ENCODE measurements at places on chromosomes 1 and 21.

- no peak for DNase-seq
Measured at GRCh38 chr21:45644041-45644906, 749 bp downstream of the PCBP3 start.

- no peak for DNase-seq
Measured at GRCh38 chr1:200837931-200838571, 34.7 kb upstream of the GPR25 start.

GRCh38 chr1:231667896-231668506, 41.4 kb downstream of the DISC1 start:
- DNase-seq, result no peak

DNA sequence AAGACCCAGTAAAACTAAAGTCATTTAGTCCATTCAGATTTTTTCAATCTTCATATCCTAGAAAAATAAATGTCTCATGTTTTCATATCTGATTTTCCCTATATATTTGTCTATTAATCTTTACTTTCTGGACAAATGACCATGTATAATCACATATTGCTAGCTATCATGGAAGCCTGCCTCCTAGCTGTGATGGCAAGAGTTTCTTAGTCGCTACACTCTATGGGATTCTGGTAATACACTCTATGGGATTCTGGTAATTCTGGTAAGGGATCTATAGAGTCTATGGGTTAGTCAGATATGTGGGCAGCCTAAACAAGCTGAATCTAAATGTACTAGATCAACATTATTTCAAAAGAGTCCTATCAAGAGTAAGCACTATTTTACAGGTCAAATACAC, 198.7 kb upstream of the LHX8 start:
- no peak for DNase-seq

DNA sequence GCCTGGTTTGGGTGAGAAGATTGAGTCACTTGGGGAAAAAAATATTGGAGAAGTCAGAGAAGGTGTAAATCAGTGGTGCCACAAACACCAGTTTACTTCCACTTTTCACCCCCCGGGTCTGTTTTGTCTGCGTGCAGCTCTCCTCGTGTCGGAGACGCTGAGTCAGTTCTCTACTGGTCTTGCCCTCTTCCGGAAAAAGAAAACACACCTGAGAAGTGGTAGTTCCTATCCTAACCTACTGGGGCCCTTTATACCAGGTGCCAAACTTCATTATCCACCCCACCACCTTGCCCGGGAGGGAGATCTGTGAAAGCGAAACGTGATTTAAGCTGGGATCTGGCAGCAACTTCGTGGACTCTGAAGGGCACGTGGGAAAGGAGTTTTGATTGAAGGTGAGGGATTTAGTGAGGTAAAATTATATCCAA, 855 bp upstream of the IVNS1ABP start:
- peak; percentile 60 for DNase-seq

DNA sequence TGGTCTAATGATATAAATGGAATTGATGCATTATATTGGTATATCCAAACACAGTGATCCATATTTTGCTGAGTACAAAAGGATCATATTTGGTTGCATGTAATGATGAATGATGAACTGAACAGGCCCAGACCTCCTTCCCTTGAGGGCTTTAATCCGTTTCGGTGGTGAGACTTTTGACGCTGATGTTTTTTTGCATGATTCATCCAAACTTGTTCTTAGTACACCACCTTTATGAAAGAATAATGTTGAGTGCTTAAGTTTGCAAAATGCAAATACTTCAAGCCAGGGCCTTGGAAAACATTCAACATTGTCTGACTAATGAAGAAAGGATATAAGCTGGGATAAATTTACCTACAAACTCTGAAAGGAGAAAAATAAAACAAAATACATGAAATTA, 19.2 kb downstream of the HOOK1 start:
- DNase-seq, result no peak

DNA sequence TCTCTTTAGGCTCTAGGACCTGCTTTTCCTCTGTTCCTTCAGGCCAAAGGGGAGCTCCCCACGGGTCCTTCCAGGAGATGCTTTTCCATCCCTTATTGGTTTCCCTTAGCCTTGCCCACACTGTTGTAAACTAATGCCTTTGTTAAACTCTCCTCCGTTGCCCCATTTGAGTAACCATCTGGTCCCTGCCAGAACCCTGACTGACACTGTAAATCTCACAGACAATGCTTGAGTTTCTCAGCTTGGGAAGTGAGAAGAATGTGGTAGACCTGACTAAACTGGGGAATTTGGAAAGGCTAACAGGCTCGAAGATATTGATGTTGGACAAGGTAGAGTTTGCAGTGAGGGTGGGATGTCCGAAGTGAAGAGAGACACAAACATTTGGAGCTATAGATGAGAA, 11.4 kb downstream of the AKNAD1 start:
- DNase-seq, result no peak

DNA sequence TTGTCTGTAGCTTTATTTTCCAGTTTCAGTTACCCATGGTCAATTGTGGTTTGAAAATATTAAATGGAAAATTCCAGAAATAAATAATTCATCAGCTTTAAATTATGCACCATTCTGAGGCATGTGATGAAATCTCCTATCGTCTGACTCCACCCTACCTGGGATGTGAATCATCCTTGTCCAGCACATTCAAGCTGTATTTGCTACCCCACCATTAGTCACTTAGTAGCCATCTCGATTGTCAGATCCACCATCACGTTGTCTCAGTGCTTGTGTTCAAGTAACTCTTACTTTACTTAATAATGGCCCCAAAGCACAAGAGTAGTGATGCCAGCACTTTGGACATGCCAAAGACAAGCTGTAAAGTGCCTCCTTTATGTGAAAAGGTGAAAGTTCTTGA, 4.0 kb downstream of the STPG1 start:
- no peak for DNase-seq

DNA sequence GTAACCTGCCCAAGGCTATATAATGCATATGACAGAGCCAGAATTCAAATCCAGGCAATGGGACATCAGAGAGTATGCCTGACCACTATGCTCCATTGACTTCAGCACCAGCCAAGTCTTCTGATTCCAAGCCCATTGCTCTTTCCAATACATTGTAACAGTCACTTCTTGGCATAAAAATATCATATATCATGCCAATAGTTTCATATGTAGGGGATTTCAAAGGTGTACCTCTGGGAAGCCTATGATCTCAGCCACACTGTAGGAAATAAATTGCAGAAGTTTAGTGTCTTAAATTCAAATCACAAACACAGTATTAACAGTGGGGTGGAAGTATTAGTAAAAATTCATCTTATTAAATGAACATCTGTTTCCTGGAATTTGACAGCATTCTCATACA, 30.0 kb upstream of the ROR1 start:
- no peak for DNase-seq

DNA sequence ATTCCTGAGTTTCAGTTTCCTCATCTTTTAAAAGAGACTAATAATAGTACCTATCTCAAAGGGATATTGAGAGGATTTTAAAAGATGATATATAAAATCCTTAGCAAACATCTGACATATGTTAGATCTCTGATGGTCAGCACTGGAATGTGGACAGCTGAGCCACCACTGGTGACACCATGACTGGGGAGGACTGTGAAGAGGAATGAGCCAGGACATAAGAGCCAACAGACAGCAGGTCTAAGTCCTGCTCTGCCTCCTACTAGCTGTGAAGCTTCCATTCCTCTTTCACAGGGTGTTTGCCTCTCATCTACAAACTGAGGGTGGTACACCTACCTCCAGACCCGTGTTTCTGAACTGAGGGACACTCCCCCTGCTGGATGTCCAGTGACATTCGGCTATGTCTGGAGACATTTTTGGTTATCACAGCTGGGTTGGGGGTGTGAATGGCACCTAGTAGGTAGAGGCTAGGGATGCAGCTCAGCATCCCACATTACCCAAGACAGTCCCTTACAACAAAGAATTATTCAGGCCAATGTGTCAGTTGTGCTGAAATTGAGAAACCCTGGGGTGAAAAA, 109.1 kb upstream of the OLIG2 start:
- no peak for DNase-seq

GRCh38 chr1:175757381-175758015, 14.1 kb upstream of the TNR start:
- no peak for DNase-seq

All from T-helper 17 cell (primary cell).